ENCODE measurements at places on chromosomes 5 and 9. TPM values are rescaled to one million over a fixed set of nuclear protein-coding genes. Genes with fewer than 3 reads are reported as not detected.

NFIB gene
- polyA plus RNA-seq: 7.8 TPM

GRCh38 chr5:96601200-96601599, 61.0 kb upstream of the CAST start:
- no peak for DNase-seq

GRCh38 chr5:16410338-16410737, 55.3 kb downstream of the ZNF622 start:
- peak; percentile 36 for DNase-seq

GRCh38 chr5:80076131-80077050, 41.2 kb downstream of the THBS4 start:
- no peak for DNase-seq

GRCh38 chr5:168992687-168993086, 308.3 kb downstream of the SLIT3 start:
- no peak for DNase-seq

ARID3C gene
- 0.03 TPM for polyA plus RNA-seq

AIF1L gene
- polyA plus RNA-seq: 7.5 TPM

- DNase-seq: peak; percentile 51
Measured at GRCh38 chr5:115842089-115842935, 577 bp downstream of the AP3S1 start.

- peak; percentile 91 for DNase-seq
Measured at GRCh38 chr5:57298295-57298984, 124.6 kb downstream of the GPBP1 start.

ISL1 gene
- polyA plus RNA-seq: 0.54 TPM

GRCh38 chr5:111984044-111984443, 227.1 kb upstream of the NREP start:
- DNase-seq: no peak

DBH gene
- 0.13 TPM for polyA plus RNA-seq

- DNase-seq: no peak
Measured at GRCh38 chr5:141850244-141850768, 27.9 kb downstream of the PCDH1 start.

DNA sequence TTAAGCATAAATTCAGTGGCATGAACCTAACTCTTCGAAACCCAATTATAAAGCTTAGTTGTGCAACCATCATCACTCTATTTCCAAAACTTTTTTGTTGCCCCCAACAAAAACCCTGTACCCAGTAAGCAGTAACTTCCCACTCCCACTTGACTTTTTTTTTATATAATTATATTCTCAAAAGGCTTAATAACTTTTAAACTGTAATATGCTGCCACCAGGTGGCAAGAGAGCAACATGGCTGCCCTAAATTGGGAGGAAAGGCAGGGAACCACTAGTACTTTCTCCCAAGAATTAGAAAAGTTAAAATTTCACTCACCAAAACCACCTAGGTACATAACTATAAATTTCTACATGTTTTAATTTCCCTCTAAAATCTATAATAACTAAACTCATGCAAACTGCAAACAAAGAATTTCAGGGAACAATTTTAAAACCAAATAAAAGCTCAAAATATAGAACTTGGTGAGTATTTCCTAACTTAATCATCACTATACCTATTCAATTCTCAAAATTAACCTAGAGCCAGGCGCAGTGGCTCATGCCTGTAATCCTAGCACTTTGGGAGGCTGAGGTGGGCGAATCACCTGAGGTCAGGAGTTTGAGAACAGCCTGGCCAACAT, 50.2 kb upstream of the RNF38 start:
- peak; percentile 47 for DNase-seq

DNA sequence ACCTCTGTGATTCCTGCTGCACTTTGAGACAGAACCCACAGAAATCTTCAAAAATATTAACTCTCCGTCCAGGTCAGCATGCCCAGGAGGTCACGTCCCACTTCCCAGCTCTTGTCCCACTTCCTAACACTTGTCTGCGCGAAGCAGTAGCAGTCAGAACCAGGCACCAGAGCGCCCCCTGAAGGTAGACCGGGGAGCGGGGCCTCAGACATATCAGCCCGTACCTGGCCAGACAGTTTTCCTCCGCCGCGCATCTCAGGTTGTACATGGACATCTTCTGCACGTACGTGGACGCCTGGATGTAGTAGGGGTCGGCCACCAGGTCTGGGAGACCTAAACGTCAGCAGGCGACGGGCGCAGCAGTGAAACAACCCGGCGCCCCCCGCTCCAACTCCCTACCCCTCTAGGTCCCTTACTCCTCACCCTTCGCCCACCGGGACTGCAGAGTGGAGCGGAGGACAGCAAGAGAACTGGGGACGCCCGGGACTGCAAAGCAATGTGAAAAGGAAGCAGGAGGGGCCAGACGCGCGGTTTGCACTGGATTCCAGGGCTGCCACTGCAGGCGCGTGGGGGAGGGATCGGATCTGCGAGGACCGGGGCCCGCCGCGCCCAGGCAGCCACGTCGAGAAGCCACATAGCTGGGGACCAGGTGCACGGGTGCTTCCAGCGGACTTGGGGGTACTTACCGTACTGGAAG, 1.2 kb downstream of the LOX start:
- peak; percentile 44 for DNase-seq

- peak; percentile 41 for DNase-seq
Measured at GRCh38 chr9:97039514-97039860, 545 bp upstream of the CTSV start.

PHF24 gene
- polyA plus RNA-seq: 0.15 TPM

IGIP gene
- 8.3 TPM for polyA plus RNA-seq

GRCh38 chr9:115969096-115969495, 184.5 kb upstream of the PAPPA start:
- DNase-seq: no peak

ARHGEF39 gene
- polyA plus RNA-seq: 0.54 TPM

- DNase-seq: peak; percentile 71
Measured at GRCh38 chr9:81522716-81523551, 166.4 kb downstream of the TLE1 start.

ANKHD1 gene
- 72.7 TPM for polyA plus RNA-seq

DNA sequence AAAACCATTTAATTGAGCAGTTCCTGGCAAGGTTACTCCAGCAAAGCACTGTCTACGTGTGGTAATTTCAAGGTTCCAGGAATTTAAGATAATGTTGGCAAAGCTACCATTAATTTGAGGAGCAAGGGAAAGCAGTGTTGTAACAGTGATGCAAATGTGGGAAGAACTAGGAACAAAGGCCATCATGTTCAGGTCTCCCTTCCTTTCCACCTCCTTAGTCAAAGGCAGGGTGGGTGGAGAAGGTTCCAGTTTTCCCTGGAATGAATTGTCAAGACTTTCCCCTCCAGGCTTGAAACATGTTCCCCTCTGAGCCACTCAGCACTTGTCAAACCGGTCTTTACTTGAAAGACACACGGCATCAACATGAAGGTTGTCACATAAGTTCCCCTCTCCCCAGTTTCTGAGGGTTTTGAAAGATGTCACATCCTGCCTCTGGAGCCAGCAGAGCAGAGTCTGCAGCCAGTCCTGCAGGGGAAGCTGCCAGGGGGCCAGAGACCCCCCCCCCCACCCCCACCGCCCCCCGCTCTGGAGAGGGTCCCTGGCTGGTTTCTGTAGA, 226.0 kb downstream of the GAS1 start:
- no peak for DNase-seq

- DNase-seq: no peak
Measured at GRCh38 chr9:106305428-106306133, 557.4 kb upstream of the ZNF462 start.

ALDH1A1 gene
- 181 TPM for polyA plus RNA-seq

GRCh38 chr5:110625376-110625999, 101.0 kb downstream of the TMEM232 start:
- peak; percentile 24 for DNase-seq

NUTM2F gene
- polyA plus RNA-seq: not detected

DNA sequence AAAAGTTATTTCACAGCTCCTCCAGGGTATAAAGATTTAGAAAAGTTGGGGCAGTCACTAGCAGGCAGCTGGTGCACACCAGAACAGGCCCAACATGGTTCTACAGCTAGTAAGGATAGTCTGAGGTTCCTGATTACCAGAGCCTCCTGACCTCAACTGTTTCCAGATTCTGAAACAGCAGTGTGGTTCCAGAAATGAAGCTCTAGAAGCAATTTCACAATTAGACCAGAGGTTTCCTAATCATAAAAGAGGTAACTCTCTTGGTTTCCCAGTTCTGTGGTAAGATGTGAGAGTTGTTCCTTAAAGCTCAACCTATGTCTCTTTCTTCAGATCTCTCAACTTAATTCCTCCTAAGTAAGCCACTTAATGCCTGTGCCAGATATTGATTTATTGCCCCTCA, 11.9 kb downstream of the AGTPBP1 start:
- no peak for DNase-seq

- peak; percentile 76 for DNase-seq
Measured at GRCh38 chr5:157059093-157059539, at the start of gene HAVCR1. HAVCR1 (minus strand) TSS chr5:157059116; CDS start chr5:157057943, 1,173 bp downstream.

GRCh38 chr5:124156415-124156996, 589.9 kb downstream of the ZNF608 start:
- no peak for DNase-seq
